RKO (cell line): ENCODE measurements at places on chromosomes 2 and 18.

DNA sequence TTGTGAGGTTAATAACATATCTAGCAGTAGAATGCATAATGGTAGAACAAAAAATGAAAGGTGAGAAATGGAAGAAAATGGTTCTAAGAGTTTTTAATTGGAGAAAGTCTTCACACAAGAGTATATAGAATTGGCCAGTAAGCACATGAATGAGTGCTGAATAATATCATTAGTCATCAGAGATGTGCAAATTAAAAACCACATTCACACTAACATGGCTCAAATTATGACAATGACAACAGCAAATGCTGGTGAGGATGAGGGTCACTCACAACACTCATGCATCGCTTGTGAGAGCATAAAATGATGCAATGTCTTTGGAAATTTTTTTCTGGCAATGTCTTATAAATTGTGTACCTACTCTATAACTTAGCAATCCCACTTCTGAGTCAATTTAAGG is 1355.4 kb upstream of the ACVR2A start:
- peak; percentile 58 for DNase-seq

GRCh38 chr2:33426666-33427231 is 49.7 kb upstream of the RASGRP3 start:
- DNase-seq: no peak

DNA sequence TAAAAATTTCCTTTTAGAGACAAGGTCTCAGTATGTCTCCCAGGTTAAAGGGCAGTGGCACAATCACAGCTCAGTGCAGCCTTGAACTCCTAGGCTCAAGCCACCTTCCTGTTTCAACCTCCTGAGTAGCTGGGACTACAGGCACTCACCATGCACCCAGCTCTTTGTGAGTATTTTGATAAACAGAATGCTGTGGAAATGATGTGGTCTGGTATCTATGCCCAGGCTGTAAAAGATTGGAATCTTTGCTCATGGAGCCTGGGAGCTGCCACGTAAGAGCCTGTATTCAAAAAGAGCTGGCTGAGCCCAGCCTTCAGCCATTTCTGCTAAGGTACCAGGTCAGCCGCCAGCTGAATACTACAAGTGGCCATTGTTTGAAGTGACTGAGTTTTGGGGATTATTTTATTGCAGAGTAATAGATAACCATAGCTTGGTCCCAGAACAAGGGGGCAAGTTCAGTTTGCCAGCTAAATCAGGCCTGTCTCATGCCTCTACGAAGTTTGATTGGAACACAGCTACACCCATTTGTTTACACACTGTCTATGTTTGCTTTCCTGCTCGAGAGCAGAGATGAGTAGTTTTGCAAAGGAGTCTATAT is 21.3 kb upstream of the ARL5A start:
- no peak for DNase-seq

DNA sequence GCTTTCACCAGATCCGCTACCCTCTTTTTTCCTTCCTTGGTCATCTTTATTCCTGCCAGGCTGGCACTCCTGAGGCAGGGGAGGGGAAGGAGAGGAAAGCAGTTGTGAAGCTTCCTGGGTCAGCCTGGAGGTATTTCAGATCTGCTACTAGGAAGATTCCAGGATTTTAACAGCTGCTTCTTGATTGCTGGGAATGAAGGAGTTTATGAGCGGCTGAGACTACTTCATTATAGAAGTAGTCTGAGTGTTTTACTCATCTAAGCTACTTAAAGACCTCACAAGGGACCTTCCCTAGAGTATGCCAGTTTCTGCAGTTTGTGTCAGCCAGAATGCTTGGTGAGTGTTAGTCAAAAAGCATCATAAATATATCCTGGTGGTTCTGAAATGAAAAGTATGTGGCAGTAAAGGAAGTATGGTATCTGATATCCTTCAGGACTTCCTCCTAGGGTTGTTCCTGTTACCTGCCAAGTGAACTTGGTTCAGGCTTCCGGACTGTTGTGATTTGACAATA is 1.9 kb downstream of the TANC1 start:
- no peak for DNase-seq

DNA sequence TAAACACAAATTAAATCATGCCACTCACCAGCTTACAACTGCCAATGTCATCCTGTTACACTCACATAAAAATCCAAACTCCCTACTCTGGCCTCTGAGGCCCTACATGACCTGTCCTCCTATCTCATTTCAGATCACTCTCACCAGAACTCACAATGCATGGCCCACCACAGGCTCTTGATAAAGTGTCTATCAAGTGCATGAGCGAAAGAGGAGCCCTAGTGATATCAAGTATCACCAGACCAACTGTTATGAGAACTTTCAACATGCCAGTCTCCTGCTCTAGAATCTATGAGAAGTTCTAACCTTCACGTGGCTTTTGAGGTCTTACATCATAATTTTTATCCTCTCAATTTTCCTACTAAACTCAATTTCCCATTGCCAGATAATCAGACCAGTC is 76.4 kb upstream of the CD226 start:
- DNase-seq: no peak

DNA sequence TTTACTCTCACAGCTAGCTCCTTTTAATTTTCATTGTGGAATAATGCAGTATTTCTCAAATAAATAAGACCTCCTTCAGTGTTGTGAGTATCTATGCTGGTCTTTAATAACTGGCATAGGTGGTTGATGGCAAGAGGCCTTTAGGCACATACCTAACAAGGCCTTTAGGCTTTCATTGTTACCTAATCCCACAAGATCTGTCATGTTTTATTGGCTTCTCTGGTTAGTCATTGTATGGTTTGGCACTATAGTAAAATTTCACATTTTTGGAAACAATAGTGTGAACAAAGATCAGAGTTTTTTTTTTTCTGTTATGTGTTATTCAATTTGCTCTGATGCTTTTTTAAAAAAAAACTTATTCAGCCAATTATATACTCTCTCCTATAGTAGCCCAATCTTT is 89.8 kb upstream of the NEUROD1 start:
- no peak for DNase-seq

- DNase-seq: no peak
These were observed 64.7 kb downstream of the DGKD start for GRCh38 chr2:233418761-233419546.

GRCh38 chr2:80548469-80548868 is 243.9 kb upstream of the LRRTM1 start:
- DNase-seq: no peak

- DNase-seq: peak; percentile 27
These were observed 115.1 kb upstream of the GPC1 start for GRCh38 chr2:240320204-240320993.

- peak; percentile 71 for DNase-seq
These were observed 230.9 kb upstream of the SLC14A2 start for GRCh38 chr18:45384137-45384961.

GRCh38 chr2:214671319-214671885 is 138.1 kb downstream of the BARD1 start:
- DNase-seq: no peak

DNA sequence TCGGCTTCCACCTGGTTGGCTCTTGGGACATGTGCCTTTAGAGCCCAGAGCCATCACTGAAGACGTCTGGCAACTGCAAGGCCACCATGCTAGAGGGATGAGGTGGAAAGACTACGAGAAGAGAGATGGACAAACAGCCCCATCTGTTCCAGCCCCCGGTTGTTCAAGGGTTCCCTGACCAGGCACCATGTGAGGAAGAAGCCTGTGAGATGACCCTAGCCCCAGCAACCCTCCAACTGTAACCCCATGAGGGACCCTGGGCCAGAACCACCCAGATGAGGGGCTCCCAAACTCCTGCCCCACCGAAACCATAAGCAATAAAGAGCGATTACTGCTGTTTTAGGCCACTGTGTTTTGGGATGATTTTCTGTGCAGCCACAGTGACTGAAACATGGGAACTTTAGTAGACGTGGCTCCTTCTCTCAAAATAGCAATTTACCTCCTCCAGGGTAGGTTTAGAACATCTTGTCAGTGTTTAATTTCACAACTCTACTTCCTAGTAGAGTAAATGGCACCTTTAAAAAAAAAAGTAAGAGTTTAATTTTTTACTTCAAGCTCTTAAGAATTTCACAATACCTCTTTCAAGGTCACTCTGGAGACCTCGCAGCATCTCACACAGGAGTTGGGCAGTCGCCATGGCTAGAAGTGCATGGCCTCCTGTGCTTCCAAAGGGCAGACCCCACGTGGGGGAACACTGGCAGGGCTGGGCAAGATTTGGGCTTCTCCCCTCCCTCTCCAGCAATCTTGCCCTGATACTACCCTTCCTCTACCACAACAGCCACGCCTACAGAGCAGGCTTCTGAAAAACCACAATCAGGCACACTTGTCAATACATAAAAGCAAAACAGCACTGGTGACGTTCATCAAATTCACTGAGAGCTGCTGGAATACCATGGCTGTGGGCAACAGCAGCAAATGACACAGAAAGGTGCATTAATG is 48.8 kb downstream of the TMEM163 start:
- no peak for DNase-seq

- no peak for DNase-seq
These were observed 221.0 kb downstream of the MTX2 start for GRCh38 chr2:176490061-176490861.

DNA sequence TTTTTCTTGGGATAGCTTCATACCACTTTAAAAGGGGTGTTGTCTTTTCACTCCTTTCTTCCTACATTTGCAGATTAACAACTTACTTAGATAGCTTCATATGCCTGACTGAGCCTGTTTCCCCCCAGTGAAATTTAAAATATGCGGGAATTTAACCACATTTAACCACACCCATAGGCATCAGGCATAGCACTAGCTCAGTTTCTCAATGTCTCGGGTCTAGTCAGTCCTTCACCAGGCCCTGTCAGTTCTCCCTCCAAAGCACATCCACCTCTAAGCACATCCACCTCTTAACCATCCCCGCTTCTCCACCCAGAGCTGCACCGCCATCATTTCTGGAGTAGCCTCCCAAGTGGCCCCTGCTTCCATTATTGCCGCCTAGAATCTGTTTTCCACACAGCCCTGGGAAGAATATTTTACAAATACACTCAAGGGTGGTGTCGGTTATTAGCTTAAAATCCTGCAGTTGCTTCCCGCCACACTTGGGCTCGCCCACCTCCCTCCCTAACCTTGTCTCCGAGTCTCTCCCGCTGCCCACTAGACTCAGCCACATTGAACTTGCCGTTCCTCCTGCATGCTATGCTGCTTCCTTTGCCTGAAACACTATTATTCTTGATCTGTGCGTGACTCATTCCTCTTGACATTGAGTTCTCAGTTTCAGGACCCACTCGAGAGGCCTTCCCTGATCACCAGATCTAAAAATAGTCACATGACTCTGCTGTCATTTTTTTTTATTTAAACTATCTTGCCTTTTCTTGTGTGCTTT is 68.3 kb downstream of the SPTBN1 start:
- peak; percentile 13 for DNase-seq

- peak; percentile 42 for DNase-seq
These were observed 32.8 kb downstream of the GRHL1 start for GRCh38 chr2:9984217-9984739.

- DNase-seq: no peak
These were observed 77.0 kb downstream of the CTIF start for GRCh38 chr18:48615566-48616401.

DNA sequence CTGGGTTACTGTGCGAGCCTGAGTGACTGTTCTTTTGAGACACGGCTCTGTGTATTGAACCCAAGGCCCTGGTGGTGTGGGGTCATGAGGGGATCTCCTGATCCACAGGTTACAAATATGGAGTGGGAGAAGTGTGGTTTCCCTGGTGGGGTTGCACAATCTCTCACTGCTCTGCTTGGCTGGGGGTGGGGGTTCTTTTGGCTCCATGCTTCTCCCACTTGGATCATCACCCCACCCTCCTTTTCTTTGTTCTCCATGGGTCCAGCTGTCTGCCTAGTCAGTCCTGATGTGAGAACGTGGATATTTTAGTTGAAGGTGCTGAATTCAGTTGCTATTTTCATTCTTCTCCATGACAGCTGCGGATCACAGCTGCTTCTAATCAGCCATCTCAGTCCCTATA is 37.8 kb downstream of the AGPS start:
- no peak for DNase-seq

- DNase-seq: no peak
These were observed 4.7 kb downstream of the CDC42EP3 start for GRCh38 chr2:37666772-37667171.

DNA sequence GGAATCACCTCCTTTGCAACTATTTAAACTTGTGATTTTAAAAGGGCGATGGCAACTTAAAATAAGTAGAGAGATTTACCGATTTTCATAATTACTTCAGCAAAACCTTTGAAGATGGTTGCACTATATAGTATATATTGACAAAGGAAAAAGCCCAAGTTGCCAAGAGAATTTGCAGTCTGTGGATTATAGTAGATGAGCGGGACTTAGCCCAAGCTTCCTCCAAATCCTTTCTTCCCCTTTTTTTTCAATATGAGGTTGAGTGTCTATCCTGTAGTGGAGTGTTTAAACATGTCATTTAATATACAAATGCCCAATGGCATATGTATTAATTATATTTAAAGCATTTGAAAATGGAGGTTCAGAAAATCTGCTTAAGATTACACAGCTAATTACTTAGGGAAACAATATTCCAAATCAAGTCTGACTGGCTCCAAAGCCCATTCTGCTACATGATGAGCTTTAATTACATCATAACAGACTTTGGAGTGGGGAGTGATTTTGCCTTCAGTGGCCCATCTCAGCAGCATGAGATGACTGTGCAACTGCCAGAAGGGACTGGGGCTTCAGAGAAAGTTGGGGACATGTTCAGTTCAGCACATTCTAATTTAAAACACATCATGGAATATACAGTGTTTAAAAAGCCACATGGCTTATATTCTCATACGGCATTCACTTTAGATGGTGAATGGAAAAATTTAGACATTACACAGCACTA is 73.2 kb downstream of the COL3A1 start:
- DNase-seq: no peak

DNA sequence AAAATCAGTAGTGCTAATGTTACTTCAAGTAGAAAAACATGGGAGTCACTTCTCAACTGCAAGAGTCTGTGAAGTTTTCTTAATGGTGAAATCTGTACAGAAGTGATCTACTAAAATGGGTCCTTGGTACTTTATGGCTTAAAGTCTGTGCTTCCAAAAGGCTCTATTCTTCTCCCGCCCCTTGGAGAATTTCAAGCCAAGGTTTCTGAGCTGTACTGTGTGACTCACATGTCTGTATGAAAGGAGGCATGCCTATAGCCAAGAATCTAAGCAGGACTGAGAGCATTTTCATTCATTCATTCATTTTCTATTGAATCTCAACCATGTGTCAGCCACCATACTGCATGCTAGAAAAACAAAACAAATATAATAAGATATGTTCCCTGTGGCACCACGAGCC is 19.8 kb upstream of the DDX18 start:
- peak; percentile 38 for DNase-seq

DNA sequence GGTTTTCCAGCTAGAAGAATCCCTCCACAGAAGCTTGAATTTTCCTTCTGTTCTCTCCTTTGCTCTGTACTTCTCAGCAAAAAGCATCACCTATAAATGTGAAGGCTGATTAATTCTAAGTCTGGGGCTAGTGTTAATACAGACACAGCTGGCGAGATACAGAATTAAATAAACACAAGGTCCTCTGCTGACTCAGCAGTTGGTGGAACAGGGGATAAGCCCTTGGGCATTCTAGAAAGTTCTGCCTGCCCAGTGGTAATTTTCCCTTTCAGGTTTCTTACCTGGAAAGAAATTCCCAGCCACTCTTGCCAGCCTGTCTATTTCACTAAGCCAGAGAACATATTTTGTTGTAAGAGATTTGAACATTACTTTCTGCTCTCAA is 175.3 kb upstream of the MSH6 start:
- no peak for DNase-seq
